ENCODE measurements at places on chromosomes 2 and 18. TPM values are rescaled to one million over a fixed set of nuclear protein-coding genes. Genes with fewer than 3 reads are reported as not detected.

UBE2F gene
- 32.6 TPM for total RNA-seq

SELENOI gene
- total RNA-seq, result 30.2 TPM

RND3 gene
- 56.9 TPM for total RNA-seq

ANKRD30BL gene
- not detected for total RNA-seq

UPP2 gene
- not detected for total RNA-seq

SERPINB10 gene
- not detected for total RNA-seq

- DNase-seq, result no peak
These were observed 3.0 kb upstream of the INPP1 start for GRCh38 chr2:190340369-190340768.

DNA sequence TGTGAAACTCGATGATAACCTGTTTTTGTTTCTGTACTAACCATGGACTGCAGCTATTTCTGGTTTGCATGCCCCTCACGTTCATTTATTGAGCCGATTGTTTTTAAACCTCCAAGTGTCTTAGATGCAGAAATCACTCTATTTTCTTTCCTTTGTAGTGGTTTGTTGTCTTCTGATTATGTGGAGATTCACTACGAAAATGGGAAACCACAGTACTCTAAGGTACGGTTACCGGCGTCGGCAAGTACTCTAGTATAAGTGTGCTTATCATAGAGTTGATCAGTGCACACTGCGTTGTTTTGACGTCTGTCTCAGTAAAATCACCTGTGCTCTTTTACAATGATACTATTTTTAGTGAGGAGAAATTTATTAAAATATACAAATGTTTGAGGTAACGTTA, 87.4 kb downstream of the ADAM23 start:
- no peak for DNase-seq

DNA sequence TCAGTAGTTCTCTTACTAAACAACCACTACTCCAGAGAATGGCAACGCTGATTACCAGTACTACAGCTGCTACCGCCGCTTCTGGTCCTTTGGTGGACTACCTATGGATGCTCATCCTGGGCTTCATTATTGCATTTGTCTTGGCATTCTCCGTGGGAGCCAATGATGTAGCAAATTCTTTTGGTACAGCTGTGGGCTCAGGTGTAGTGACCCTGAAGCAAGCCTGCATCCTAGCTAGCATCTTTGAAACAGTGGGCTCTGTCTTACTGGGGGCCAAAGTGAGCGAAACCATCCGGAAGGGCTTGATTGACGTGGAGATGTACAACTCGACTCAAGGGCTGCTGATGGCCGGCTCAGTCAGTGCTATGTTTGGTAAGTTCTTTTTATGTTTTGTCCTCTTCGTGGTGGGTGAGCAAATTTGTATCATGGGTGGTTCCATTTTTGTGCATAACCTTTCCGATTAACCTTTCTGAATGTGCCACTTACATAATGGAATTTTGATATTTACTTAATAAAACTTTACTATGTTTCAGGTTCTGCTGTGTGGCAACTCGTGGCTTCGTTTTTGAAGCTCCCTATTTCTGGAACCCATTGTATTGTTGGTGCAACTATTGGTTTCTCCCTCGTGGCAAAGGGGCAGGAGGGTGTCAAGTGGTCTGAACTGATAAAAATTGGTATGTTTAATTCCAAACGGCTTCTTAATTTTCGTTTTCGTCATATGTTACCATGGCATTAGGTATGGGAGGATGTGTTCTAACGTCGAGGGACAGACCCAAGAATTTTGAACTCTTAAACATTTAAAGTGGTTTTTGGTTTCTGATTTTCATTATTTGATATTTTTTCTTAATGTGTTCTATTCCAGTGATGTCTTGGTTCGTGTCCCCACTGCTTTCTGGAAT, 1.3 kb downstream of the SLC20A1 start:
- DNase-seq, result no peak

GRCh38 chr18:75265872-75266271, 55.3 kb downstream of the TSHZ1 start:
- no peak for DNase-seq

DNA sequence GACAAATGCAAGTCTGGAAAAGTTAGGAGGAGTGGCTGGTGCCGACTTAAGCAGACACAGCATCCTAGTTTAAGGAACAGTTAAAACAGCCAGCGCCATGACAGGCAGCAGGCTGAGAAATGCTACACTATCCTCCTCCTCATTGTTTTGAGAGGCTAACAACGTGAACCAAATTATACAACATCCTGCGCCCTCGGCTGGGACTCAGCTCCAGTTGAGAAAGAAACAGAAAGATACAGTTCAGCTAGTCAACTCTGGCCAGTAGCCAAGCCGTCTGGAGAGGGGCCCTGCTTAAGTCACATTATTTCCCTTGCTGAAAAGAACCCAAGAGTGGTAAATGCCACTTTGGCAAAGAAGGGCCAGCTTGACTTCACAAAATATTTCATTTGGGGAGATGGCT, 90.2 kb downstream of the BCL11A start:
- DNase-seq, result no peak

DNA sequence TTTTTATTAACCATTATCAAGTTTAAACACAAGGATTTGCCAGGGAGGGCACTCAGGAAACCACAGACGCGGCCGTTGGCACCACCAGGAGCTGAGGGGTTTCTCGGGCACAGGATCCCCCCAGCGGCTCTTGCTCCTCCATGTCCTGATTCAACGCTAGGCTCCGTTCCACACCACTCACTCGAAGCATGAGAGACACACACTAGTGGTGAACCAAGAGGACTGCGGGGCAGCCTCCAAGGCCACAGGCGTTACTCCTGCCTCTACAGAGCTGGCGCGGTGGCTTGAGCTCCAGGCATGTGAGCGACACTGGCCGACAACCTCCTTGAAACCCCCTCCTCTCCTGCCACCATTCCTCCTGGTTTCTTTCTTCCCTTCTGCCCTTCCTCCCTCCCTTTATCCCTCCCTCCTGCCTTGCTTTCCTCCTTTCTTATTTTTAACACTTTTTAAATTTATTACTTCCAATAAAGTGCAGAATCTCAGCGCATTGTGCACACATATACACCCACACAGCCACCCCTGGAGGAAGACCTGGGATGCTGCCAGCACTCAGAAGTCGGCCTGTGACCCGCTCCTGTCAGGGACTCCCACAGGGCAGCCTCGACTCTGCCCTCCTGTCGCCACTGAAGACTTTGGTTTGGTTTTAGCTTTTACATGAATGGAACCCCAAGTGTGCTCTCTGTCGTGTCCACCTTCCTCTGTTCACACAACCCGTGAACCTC, 21.7 kb downstream of the COX7A2L start:
- no peak for DNase-seq

DNA sequence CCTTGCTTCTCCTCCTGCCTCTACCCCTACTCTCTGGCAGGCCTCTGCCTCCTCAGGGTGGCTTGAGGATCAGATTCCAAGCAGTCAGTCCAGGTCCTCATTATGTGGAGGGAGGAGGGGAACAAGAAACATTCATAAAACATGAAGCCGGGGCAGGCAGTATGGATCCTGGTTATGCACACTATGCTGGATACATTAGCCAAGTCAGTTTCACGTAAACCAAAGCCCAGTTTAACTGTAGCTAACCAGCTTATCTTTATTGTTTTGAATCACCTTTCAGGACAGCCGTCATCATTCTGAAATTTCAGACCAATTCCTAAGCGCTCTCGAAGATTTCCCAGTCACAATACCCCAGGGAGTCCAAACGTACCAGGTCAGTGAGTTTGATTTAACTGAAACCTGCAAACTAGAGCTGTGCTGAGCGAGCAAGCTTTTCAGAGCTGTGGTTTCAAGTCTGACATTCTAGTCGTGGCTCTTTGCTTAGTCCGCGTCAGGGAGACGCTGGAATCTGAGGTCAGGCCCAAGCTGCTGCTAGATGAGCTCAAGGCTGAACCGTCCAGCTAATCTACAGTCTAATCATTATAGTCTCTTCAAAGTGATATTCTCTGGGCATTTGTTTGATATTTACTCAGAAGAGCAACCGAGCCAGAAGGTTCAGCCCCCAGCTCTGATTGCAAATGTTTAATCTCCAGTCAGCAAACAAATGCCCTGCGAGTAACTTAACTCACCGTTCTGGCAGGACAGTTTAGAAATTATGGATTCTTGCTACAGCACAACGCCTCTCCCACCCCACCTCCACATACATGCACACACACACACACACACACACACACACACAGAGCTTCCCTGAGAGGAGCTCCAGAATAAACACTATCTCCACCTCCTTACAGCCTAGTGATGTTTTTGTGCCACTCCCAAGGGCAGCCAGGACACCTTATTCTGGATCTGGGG, 63.8 kb upstream of the BZW1 start:
- no peak for DNase-seq

DNA sequence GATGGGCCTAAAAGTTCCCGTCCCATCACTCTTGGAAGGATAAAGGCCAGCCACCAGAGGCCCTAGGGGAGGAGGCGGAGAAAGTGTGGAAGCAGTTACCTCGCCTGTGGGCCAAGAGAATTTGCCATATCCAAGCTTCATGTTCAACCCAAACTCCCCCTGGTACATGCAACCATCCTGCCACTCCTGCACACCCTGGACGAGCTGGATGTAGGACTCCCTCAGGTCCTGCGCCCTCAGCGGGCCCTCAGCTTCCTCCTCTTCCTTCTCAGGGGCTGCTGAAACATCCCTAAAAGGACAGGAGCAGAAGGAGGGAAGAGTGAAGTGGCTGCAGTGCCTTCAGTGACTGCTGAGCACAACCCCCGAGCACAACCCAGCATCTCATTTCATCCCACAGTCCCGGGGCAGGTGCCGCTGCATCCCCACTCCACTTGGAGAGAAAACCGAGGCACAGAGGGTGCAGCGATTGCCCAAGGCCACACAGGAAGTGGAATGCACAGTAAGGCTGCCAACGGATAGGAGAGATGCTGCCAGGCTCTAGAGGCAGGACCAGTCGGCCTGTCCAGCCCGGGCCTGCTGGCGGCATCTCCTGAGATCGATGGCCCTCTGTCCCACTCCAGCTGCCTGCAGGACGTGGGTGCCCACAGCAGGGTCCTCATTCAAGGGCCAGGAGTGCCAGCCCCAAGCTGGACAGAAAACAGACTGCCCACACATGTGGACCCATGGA, 2.9 kb downstream of the ANKMY1 start:
- DNase-seq, result no peak

GRCh38 chr18:8786483-8787370, 81.4 kb downstream of the MTCL1 start:
- DNase-seq, result no peak

- DNase-seq, result no peak
These were observed 307.9 kb upstream of the MEIS1 start for GRCh38 chr2:66127061-66127460.

DNA sequence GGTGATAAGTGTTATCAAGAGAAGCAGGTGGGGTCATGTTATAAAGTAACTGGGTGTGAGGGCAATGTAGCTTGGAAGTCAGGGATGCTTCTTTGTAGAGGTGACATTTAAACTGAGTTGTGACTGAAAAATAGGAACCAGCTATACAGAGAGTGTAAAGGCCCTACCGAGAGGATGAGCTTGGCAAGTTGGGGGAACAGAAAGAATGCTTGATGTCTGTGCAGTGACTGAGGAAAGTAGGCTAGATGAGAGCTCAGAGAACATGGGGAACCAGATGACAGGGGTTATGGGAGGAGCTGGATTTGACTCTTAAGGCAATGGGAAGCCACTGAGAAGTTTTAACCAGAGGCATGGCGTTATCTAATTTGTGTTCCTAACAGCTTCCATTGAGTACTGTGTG, 115.3 kb downstream of the DOCK10 start:
- no peak for DNase-seq

GRCh38 chr2:131014141-131014540, 79.1 kb downstream of the FAM168B start:
- DNase-seq, result no peak

DNA sequence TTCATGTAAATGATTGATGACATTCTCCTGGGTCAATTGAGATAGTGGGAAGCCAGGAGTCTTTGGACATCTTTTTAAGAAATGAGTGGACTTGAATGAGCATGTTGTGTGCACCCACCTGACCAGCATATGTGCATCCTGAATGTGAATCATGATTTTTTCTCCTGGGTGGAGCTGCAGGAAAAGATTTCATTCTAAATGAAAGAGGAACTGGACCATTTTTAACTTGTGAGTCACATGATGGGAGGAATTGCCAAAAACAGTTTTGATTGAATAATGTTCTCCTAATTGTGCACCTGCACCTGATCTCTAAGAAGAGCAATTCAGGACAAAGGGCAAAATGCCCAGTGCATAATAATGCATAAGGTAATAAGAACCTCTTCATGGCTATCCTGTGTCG, 32.3 kb downstream of the COPS8 start:
- DNase-seq, result no peak

Measured in sciatic nerve (tissue), 2 donors.